ENCODE measurements at places on chromosomes 7 and 10. TPM values are rescaled to one million over a fixed set of nuclear protein-coding genes. Genes with fewer than 3 reads are reported as not detected.

GRCh38 chr7:151083071-151083823 lies at the start of gene TMUB1:
Gene TMUB1 (minus strand): TSS chr7:151083493. CDS start chr7:151082563, 930 bp downstream.
- H3K4me1 ChIP-seq, result peaks cover 33% of the 10 kb centered on the region
- peaks cover 16% of the 10 kb centered on the region for H3K36me3 ChIP-seq
- H3K27me3 ChIP-seq, result peaks cover 14% of the 10 kb centered on the region
- DNase-seq, result peak; percentile 96

- no peaks in the 10 kb centered on the region for H3K36me3 ChIP-seq
- no peak overlapping the region for H3K27ac ChIP-seq
- H3K4me1 ChIP-seq, result no peaks in the 10 kb centered on the region
- H3K4me3 ChIP-seq, result no peak overlapping the region
These were observed 534.5 kb upstream of the MKI67 start for GRCh38 chr10:128660726-128661125.

DNA sequence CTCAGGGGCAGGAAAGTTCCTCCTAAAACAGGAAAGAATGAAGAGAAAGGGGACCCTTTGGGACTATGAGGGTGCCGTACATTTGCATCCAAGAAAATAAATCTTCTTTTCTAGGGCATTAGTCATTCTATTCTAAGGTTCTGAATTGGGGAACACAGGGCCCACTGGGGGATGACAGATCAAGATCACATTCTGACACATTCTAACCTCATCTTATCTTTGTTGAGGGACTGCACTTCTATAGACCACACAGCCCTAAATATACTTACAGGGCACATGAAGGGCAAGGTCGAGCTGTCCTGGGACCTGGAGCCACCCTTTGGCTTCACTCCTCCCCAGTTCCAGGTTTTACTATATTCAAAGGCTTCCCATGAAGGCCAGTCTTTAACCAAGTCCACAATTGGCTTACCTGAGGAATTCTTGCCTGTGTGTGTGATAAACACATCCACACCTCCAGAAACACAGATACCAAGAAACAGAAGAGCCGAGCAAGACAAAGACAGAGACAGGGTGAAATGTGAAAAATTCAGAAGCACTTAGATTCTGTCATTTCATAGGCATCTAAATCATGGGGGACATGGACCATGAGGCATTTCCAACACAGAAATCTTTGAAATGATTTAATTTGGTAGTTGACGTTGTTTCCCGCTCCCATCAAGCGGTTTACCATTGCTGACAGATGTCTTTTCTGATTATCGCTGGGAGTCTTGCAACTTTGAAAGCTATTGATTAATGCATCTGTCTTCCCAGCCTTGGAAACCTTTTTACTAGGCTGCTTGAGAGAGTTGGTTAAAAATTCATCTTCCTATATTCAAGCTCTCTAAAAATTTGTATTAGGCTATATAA lies 75.8 kb downstream of the CCDC71L start:
- H3K4me1 ChIP-seq, result no peaks in the 10 kb centered on the region
- no peaks in the 10 kb centered on the region for H3K36me3 ChIP-seq
- H3K4me3 ChIP-seq, result no peak overlapping the region
- DNase-seq, result no peak
- peaks cover 2% of the 10 kb centered on the region for H3K27me3 ChIP-seq

DNA sequence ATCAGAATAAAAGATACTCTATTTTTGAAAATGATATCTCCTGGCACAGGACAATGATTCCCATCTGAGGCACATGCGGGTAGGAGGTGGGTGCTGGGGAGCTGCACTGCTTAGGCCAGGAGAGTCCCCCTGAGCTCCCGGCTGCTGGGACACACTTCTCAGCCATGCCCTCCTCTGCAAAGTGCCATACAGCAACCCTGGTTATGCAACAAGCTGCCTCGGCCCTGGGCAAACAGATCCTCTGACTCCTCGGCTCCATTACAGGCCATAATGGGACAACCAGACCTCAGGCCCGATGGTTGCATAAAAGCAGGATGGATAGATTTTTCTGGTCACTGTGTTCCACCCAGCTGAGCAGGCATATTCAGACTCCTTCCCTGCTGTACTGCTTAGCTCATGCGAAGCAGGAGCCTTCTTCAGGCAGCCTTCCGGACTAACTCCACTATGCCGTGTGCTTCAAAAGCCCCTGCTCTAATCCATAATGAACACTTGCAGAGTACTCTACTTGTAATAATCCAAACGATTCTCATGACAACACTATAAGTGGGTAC lies 6.5 kb upstream of the LEP start:
- H3K36me3 ChIP-seq, result peaks cover 3% of the 10 kb centered on the region
- DNase-seq, result no peak
- H3K4me3 ChIP-seq, result no peak overlapping the region
- H3K27ac ChIP-seq, result no peak overlapping the region
- peaks cover 13% of the 10 kb centered on the region for H3K27me3 ChIP-seq
- H3K4me1 ChIP-seq, result peaks cover 9% of the 10 kb centered on the region

DNA sequence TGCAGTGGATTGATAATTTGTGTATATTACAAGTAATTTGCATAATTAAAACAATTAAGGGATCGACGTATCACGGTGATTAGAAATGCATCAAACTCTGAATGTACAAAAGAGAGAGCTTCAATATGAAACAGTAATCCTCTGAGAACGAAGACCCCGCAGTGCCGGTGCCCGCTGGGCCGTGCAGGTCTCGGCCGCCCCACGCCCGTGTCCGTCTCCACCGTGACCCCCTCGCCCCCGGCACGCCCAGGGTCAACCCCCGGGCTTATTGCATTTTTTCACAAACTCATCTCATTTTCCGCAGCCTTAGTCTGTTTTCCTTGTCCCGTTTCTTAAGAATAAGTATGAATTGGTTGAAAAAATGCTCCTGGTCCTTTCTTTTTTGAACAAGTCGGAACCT lies 218.6 kb downstream of the TCERG1L start:
- no peak for DNase-seq
- no peaks in the 10 kb centered on the region for H3K36me3 ChIP-seq
- H3K27ac ChIP-seq, result no peak overlapping the region
- H3K4me1 ChIP-seq, result no peaks in the 10 kb centered on the region
- H3K27me3 ChIP-seq, result no peaks in the 10 kb centered on the region

GRCh38 chr10:78295242-78295641 lies 261.6 kb downstream of the RPS24 start:
- H3K4me1 ChIP-seq, result peaks cover 2% of the 10 kb centered on the region
- no peak for DNase-seq
- H3K27ac ChIP-seq, result no peak overlapping the region

- no peak overlapping the region for H3K4me3 ChIP-seq
- H3K27me3 ChIP-seq, result no peaks in the 10 kb centered on the region
- H3K4me1 ChIP-seq, result no peaks in the 10 kb centered on the region
- H3K27ac ChIP-seq, result no peak overlapping the region
- no peak for DNase-seq
These were observed 167.3 kb upstream of the SLC13A1 start for GRCh38 chr7:123367031-123367430.

DNA sequence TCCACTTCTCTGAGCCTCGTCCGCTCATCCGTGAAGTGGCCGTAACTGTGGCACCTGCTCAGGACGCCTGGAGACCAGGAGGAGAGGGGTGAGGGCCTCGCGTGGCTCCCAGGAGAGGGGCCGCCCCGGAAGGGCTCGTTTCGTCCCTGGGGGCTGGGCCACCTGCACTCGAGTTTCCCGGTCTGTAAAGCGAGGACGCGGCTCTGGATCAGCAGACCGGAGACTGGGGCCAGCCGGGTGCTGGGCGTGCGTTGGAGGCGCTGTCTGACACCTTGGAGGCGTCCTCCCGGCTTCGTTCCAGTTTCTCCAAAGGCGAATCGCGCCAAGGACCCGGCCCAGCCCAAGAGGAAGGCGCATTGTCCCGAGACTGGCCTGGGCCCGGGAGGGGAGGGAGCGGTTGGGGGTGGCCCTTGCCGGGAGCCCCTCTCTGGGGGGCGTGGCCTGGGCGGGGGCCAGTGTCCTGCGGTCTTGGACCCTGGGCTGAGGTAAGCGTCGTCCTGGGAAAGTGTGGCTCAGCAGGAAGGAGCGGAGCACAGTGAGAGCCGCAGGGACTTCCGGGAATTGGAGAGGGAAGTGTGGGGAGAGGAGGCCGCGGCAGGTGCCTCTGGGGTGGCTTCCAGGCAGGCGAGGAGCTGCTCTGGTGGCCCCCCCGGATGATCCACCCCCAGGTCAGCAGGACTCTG lies 89.6 kb downstream of the FOXL3 start:
- peaks cover 2% of the 10 kb centered on the region for H3K36me3 ChIP-seq
- H3K27me3 ChIP-seq, result peaks cover 22% of the 10 kb centered on the region
- DNase-seq, result no peak
- H3K27ac ChIP-seq, result no peak overlapping the region
- H3K4me3 ChIP-seq, result no peak overlapping the region
- peaks cover 16% of the 10 kb centered on the region for H3K4me1 ChIP-seq

DNA sequence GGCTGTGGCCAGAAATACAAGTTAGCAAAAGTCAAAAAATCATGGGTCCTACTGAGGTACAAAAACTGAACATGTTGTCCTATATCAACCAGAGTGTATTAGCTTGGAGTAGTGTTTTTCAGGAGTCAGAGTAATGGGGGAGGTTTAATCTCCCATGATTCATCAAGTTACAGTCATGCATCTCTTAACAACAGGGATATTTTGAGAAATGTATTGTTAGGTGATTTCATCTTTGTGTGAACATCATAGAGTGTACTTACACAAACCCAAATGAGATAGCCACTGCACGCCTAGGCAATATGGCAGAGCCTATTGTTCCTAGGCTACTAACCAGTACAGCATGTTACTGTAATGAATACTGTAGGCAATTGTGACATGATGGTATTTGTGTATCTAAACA lies 14.9 kb upstream of the TES start:
- H3K27ac ChIP-seq, result no peak overlapping the region
- H3K36me3 ChIP-seq, result no peaks in the 10 kb centered on the region
- DNase-seq, result no peak
- no peak overlapping the region for H3K4me3 ChIP-seq
- H3K4me1 ChIP-seq, result no peaks in the 10 kb centered on the region

JCAD gene
- 0.19 TPM for total RNA-seq

TMEM176A gene
- not detected for total RNA-seq

CHAT gene
- total RNA-seq, result 0.24 TPM

NPVF gene
- total RNA-seq, result not detected

UNCX gene
- not detected for total RNA-seq

FAM24A gene
- total RNA-seq, result not detected

C10orf67 gene
- total RNA-seq, result 0.07 TPM

HOXA9 gene
- not detected for total RNA-seq

Data from activated CD4-positive, alpha-beta T cell treated with anti-CD3 and anti-CD28 coated beads, Interleukin-2, amount 10 ng/mL, durations not matched to agents 24 days and 14 days (primary cell).